Stimulated activated CD8-positive, alpha-beta memory T cell treated with anti-CD3 and anti-CD28 coated beads, Interleukin-2, amount 100 ng/mL, for 48 hours (primary cell): ENCODE measurements at places on chromosomes 16 and 17.

DNA sequence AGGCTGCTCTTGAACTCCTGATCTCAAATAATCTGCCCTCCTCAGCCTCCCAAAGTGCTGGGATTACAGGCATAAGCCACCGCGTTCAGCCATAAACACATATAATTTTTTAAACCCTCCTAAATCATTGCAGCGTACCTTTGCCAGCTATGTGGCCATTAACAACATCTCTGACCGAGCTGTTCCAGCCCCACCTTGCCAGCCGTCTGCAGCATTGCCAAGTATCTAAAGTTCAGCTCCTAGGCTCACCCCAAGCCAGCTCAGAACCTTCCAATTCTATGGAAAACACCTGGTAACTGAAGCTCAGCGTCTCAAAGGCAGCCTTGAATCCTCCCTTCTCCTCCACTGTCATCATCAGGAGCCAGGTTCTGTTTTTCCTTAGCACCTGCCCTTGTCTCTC is 5.1 kb upstream of the MEIOB start:
- DNase-seq, result no peak

GRCh38 chr17:41486809-41487530 is 2.7 kb downstream of the KRT36 start:
- DNase-seq, result peak; percentile 38

- no peak for DNase-seq
Measured at GRCh38 chr17:74860872-74861661, 1.4 kb upstream of the GRIN2C start.

GRCh38 chr16:68283346-68283745 is 19.0 kb downstream of the SLC7A6 start:
- no peak for DNase-seq

- no peak for DNase-seq
Measured at GRCh38 chr16:67528222-67528869, at the start of gene RIPOR1. TSS of gene RIPOR1 (plus strand) at chr16:67528829. CDS start at chr16:67538447, 9,618 bp downstream.
